Suppressor macrophage (primary cell): ENCODE measurements at places on chromosomes 7 and 10.

DNA sequence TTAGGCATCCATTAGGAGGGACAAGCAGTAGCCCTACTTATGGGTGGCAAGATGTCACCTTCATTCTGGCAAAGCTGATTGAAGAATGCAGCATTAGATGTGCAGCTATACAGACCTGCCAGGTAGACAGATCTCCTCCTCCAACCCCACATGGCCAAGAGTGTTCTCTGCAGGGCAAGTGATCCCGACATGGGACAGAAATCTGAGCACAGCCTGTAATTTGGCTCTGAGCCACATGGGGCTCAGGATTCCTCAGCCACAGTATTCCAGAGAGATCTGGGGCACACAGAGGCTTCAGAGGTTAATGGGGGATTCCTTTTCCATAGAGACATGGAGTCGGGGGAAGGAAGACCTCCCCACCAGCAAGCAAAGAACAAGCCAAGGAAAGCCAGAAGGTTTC lies 58.7 kb upstream of the GDF10 start:
- no peak for DNase-seq

DNA sequence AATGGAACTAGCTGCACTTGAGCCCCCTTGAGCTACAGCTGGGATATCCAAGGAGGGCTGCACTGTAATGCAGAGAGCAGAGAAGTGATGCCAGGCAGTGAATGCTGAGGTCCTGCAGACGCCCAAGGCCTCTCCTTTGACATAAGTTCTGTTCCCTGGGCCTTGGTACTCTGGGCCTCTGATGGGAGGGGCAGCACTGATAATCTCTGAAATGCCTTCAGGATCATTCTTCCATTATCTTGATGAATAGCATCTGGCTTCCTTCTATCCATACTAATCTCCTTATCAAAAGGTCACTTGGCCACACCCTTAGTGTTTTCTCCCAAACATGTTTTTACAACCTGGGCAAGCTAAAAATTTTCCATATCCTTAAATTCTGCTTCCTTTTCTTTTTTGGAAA lies 6.9 kb downstream of the GRB10 start:
- no peak for DNase-seq

DNA sequence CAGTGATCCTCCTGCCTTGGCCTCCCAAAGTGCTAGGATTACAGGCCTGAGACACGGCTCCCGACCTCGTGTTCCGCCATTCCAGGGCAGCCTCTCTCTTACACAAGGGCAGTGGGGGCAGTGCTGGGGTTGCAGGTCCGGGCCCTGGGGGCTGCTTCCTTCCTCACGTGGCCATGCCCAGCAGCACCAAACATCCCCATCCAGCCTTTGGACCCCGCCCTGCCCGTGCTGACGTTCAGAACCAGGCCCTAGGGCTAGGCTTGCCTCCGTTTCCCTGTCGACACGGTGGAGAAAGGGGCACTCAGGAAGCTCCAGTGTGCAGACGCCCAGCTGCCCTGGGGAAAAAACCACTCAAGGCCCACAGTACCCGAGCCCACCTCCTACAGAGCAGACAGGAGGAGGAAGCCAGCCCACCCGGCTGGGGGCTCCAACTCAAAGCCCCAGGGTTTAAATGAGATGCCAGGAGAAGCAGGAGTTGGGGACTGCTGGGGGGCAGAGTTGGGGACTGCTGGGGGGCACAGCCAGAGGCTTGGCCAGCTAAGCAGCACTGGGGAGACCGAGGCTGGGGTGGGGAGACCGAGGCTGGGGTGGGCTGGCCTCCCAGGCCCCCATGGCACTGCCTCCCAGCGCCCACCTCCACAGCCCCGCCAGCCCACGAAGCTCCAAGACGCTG lies 35.9 kb downstream of the ADAP1 start:
- no peak for DNase-seq

GRCh38 chr10:122373721-122374120 lies 787 bp upstream of the PLEKHA1 start:
- no peak for DNase-seq

DNA sequence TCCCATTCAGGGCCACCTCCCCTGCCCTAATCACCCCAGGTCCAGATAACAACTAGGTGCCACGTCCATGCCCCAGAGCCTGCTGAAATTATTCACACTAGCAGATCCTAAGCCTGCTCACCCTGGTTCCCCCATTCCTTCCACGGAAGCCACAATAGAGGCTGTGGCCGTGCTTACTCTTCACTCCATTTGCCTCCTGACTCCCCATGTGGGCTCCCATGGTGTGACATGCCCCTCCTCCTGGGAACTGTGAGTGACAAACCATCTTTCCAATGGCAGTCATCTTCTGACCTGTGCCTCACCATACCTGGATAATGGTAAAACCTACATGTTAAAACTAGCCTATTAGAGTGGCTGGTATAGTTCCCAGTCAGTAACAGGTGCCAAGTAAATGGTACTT lies 216.2 kb upstream of the PRKCQ start:
- no peak for DNase-seq

- DNase-seq: peak; percentile 30
Observed at GRCh38 chr10:98474628-98475027, 27.9 kb upstream of the HPS1 start.

DNA sequence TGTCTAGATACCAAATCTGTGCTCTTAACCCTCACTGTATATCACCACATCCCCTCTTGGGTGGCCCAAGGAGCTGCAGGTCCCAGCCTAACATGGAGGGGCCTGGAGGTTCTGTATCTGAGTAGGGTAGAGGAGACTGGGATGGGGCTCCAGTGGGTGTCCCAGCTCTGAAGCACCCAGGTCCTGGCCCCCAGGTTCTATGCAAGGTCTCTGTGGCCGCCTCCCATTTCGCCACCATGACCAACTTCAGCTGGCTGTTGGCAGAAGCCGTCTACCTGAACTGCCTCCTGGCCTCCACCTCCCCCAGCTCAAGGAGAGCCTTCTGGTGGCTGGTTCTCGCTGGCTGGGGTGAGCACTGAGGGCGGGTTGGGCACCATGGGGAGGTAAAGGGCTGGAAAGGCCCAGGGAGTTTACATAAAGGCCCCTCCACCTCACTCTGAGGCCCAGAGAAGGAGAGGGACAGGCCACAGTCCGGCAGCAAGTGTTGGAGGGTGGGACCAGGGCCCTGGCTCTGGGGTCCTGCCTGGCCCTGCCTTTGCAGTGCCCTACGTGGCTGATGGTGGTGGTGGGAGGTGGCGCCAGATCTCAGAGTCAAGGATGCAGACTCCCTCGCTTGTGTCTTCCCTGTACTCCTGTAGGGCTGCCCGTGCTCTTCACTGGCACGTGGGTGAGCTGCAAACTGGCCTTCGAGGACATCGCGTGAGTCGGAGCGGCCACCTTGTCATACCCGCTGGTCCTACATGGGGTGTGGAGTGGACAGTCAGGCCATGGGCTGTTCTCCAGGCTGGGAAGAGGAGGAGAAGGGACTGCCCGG lies 10.2 kb downstream of the GHRHR start:
- DNase-seq: no peak

DNA sequence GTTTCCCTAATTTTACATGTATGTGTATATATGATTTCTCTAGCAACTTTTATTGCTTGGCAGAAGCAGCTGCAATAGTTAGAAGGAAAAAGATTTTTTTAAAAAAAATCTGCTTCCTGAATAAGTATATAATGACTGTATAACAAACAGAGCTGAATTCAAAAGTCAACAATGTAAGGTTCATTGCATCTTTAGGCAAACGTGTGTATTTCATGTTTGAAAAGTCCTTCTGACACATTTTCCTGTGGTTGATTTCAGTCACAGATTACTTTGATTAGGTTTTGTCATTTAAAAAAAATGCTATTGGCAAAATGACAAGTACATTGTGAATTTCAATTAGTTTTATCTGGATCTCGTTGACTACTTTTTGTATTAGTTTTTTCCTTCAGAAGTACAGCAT lies 231.0 kb downstream of the CSTF2T start:
- no peak for DNase-seq

GRCh38 chr7:95951997-95952795 lies 179.8 kb downstream of the DYNC1I1 start:
- DNase-seq: no peak

DNA sequence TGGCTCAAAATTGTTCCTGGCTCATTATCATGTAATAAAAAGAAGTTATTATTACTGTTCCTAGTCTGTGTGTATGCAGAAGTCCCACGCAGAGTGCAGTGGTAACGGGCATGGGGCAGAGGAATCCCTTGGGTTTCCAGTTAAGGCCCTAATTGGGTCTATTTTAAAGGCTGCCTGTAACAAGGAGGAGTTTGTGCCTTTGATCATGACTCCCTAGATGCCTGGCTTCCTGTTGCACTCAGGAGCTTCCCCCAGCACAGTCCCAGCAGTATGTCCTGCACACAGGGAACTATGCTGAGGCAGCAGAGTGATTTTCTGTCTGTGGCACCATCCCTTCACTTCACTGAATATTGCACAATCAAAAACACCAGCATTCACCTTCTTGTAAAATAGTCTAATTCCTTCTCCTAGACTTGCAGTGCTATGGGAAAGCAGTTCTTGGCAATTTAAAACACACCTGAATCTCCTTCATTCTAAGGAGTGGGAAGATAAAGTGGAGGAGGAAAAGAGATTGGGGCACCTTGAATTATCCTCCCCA lies 22.9 kb downstream of the SORCS1 start:
- DNase-seq: no peak

- no peak for DNase-seq
Observed at GRCh38 chr10:132427939-132428367, 31.0 kb downstream of the PWWP2B start.

DNA sequence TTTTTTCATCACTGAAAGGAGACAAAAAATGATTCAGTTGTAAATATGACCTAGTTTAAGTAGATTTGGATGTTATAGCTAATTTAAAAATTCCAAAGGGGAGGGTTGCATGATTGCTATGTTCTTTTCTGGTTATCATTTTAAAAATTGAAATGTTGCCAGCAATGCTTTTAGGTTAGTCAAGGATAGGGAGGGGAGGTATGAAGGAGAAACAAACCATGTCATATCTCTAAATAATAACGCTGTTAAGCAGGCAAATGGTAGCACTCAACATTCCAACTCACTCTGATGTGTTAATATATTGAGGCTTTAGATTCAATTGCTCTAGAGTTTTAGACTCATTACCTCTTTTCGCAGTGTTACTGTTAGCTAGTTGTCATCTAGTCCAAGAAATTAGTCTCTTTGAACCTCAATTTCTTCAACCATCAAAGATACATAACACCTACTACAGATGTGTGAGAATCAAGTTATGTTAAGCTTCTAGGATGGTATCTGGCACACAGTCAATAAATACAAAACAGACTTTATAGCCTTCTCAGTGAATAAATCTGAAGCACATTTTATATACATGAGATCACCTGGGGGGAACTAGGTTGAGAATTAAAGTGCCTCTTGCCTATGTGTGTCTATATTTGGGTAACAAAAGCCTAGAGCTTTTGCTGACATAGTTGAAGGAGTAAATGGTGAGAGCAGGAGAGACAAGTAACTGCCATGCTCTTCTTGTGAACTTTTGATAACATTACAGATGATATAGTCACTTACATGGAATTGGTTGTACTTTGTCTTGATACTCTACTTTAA lies 124.9 kb downstream of the CSTF2T start:
- no peak for DNase-seq

- no peak for DNase-seq
Observed at GRCh38 chr10:12022580-12023257, 19.9 kb downstream of the UPF2 start.

GRCh38 chr7:55326081-55326835 lies 38.9 kb upstream of the LANCL2 start:
- no peak for DNase-seq

- no peak for DNase-seq
Observed at GRCh38 chr7:39304668-39305405, 261.4 kb upstream of the YAE1 start.

DNA sequence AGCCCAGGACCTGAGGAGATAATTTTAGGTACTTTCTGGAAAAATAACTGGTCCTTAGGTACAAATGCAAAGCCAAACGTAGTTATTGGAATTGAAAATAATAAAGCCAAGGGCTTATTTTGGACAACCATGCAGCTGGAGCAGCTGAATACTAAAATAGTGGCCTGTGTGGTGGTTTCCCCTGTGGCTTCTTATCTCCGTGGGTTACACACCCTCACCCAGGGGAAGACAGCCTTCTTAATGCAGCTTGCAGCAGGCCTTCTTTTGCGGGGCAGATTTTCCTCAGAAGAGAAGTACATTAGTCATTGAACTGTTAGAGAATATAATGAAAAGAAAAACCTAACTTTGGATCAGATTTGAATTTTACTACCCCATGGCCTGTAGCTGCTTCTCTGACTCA lies 133.5 kb downstream of the ST7 start:
- DNase-seq: no peak

DNA sequence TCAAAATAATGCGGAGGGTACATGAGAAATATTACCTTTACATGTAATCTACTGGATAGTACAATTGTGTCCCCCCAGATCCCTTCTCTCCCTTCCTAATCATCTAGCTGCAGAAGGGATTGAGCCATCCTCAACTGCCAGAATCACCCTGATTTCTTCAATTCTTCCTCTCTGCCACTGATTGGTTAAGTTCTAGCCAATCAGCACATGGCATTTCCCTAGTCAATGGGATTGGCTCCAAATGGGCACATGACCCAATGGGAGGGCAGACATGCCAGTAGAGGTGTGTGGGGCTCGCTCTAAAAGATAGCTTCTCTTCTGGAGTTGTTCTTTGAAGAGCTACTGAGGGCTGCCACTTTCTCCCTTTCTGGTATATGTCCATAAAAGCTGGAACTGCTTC lies 20.9 kb upstream of the UBE3C start:
- no peak for DNase-seq

GRCh38 chr10:6781133-6781770 lies 201.2 kb upstream of the PRKCQ start:
- no peak for DNase-seq

DNA sequence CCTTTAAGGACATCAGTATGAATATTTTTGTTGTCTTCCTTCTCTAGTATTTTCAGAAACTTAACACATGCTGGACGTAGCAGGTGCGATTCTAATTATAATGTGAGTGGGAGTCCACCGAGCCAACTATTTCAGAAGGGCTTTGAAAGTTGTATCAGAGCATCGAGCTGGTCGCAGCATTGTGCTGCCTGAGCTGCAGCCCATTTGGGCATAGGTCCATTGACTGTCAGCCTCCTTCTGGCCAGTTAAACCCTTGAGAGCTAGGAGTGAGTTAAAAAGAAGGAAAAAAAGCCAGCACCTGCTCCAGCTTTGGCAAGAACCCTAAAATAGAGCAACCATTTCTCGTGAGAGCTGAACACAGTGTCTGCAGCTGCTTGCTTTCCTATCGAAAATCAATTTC lies 47.8 kb downstream of the SLC35G1 start:
- DNase-seq: no peak

DNA sequence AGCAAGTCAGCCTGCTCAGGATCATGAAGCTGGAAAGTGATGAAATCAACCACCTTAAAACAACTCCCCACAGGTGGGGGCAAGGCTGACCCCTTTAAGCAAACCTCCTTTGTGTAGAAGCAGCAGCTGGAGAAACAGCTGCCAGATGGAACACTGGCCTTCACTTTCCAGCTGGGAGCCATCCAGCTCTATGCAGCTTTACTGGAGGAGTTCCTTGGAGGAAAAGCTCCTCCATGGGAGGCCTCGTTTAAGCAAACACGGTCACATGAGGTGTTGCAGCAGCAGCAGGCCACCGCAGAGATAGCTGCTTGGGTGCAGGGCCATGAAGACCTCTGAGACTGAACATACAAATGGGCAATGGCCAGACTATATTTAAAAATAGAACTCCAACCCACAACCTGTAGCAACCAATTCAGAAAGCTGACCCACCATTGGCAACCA lies 13.0 kb upstream of the DLG5 start:
- DNase-seq: no peak

GRCh38 chr7:149385195-149385950 lies 75.5 kb downstream of the ZNF777 start:
- DNase-seq: no peak

- no peak for DNase-seq
Observed at GRCh38 chr7:11817111-11817740, 14.8 kb downstream of the THSD7A start.

GRCh38 chr7:64876792-64877713 lies 26.0 kb upstream of the ZNF273 start:
- DNase-seq: no peak
